ENCODE measurements at places on chromosomes 16 and 17.

- no peak for DNase-seq
Observed at GRCh38 chr16:67490335-67491096, 7.2 kb upstream of the AGRP start.

DNA sequence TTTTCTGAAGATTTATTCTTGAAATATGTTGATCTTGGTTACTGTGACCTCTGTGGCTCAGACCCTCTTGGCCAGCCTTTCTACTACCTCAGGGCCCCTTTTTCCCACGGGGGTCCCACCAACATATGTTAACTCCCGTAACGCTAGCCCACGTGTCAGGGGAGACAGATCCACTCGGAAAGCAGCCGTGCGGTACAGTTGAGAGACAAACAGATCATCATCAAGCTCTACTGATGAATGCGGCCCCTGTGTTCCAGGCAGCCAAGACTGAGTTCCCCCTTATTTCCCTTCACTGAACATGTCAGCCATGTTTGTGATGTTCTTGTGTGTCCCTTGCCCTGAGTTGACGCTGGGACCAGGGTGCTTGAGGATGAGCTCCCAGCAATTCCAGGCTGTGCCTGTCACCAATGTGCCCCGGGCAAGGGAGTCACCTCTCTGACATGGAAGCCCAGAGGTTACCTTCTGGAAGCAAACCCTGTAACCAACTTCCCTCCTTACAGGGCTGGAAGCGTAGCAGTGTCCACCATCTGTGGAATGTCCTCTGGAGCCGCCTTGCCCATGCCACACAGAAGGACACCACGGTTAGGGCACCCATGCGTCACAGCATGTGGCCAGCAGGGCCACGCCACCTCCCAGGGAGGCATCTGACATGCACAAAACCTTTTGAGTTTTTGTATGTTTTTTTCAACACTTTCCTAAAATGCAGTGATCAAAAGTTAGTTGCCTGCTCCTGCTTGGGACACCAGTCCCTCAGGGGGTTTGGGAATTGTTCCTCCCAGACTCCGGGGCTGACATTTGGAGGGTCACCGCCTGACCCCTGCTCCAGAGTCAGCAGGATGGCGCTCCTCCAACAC lies 193.7 kb upstream of the CHMP6 start:
- DNase-seq, result no peak

DNA sequence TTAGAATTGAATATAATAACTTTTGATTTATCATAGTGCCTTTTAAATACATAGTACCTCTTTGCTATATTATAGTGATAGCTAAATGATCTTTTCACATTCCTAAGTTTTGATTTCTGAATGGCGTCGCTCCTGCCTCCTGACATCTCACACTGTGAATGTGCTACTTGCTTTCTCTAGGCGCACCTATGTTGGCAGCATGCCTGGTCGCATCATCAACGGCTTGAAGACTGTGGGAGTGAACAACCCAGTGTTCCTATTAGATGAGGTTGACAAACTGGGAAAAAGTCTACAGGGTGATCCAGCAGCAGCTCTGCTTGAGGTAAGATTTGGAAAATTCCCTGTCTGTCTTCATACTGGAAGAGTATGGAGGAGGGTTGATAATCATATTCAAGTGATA lies 29.8 kb upstream of the ABCC11 start:
- DNase-seq, result no peak

DNA sequence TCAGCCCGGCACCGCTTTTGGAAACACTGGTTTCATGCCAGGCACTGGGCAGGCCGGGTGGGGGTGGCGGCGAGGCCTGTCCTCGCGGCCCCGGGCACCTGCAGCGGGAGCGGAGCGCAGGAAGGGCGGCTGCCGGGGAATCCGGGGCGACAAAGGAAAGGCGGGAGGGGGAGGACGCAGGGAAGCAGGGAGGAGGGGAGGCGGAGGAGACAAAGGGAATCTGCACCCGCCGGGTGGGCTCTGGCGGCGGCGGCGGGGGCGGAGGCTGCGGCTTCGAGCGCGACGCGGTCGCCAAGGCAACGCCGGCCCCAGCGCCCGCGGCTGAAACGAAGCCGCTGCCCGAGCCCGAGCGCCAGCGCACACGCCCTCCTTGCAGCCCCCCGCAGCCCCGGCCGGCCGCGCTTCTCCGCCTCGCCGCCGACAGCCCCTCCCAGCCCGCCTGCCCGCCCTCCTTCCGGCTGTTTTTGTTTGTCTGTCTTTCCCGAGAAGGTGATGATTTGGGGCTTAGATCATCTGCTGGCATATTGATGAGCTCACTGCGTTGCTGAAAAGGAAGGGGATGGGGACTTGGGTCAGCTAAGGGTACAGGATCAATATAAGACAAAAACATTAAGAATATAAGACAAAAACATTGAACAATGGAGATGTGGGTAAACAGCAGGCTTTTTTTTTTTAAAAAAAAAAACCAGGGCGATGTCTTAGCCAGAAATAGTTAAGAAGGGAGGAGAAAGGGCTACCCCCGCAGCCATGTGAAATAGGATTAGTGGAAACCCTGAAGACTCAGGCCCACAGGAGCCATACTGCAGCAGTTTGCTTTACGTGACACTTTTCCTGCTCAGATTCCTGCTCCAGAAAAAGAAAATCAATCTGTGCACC lies 32.7 kb downstream of the CDK5R1 start:
- peak; percentile 84 for DNase-seq

DNA sequence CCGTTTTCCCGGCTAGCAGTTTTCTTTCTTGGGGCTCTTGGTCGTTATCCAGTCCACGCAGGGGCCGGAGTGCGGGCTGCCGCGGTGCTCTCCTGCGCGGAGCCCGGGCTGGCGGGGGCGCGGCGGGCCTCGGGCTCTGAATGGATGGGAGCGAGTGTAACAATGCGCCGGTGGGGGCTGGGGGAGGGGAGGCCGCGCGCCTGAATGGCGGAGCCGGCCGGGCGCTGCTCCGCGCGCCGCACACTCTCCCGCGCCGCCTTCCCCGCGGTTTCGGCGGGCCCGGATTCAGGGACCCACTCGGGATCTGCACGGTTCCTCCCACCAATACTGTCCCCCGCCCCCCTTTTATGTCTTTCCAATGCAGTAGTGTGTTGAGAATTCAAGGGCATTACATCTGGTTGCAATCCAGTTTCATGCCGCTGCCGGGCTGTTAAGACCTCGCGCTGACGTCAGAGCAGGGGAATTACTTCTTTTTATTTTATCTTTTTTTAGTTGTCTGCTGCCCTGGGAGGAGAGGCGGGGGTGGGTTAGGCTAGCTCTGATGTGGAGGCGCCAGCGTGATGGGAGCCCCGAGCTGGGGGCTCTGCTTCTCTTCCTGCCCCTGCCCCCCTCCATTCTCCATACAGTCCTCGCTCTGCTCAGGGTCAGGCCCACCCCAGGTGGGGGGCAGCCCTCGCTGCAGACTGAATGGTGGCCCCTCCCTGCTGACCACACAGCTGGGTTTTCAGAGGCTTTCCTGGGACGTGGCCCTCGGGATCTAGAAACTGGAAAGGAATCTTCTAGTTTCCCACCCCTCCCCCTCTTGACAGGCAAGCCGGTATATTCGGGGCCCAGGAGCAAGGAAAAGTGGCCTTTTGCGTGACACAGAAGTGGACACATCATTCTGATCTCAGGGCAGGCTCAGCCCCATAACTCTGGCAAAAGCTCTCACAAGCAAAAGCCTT lies 1.8 kb downstream of the RAI1 start:
- DNase-seq, result peak; percentile 68
